ENCODE measurements at places on chromosomes 1 and 21. TPM values are rescaled to one million over a fixed set of nuclear protein-coding genes. Genes with fewer than 3 reads are reported as not detected.

KCNA2 gene
- not detected for total RNA-seq

CYP4B1 gene
- not detected for total RNA-seq

LDLRAD1 gene
- total RNA-seq: not detected

C1orf185 gene
- total RNA-seq: not detected

LCE1D gene
- total RNA-seq: not detected

HTR6 gene
- not detected for total RNA-seq

ZYG11A gene
- total RNA-seq: 0.15 TPM

RAB3B gene
- 3.7 TPM for total RNA-seq

MYOM3 gene
- 0.23 TPM for total RNA-seq

PRDM16 gene
- total RNA-seq: 11.4 TPM

GPR52 gene
- 0.23 TPM for total RNA-seq

UBXN10 gene
- total RNA-seq: under 0.01 TPM

FBLIM1 gene
- total RNA-seq: 143 TPM

DAP3 gene
- total RNA-seq: 39.9 TPM

MROH9 gene
- 0.15 TPM for total RNA-seq

LORICRIN gene
- not detected for total RNA-seq

ATP1A4 gene
- not detected for total RNA-seq
